ENCODE measurements at places on chromosomes 5 and 9.

- no peak for DNase-seq
Measured at GRCh38 chr9:93138171-93138764, 4.2 kb upstream of the NINJ1 start.

DNA sequence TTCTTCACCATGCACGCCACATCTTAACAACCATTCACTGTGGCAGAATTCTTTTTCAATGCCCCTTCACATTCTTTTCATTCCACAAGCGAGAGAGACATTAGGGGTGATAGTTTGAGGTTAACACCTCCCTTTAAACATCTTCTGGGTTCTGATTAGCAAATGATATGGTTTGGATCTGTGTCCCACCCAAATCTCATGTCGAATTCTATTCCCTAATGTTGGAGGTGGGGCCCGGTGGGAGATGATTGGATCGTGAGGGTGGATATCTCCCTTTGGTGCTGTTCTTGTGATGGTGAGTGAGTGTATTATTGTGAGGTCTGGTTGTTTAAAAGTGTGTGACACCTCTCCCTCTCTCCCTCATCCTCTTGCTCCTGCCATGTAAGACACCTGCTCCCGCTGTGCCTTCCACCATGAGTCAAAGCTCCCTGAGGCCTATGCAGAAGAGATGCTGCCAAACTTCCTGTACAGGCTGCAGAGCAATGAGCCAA is 46.1 kb upstream of the RAI14 start:
- no peak for DNase-seq

- DNase-seq, result no peak
Measured at GRCh38 chr5:147189109-147189424, 45.8 kb upstream of the STK32A start.

- no peak for DNase-seq
Measured at GRCh38 chr5:171980792-171981191, 25.6 kb downstream of the FBXW11 start.

DNA sequence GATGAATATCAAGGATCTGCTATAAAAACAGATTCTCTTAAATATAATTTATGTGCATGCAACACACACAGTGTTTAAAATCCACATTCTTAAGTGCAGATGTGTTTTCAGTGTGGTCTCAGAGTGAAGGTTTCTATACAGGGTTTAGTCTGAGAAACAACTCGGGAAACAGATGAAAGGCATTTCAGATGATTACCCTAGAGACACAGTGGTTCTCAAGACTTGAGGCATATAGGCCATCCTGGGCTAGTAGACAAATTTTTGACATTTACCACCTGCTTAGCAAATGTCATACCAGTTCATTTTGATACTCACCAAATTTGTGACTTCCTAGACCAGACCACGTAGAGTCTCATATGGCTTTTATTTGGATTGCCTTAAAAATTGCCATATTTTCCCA is 216.5 kb downstream of the ARL15 start:
- no peak for DNase-seq

GRCh38 chr5:156126716-156127115 is 200.2 kb upstream of the SGCD start:
- DNase-seq, result no peak

- no peak for DNase-seq
Measured at GRCh38 chr5:141816598-141817399, 61.4 kb downstream of the PCDH1 start.

- DNase-seq, result no peak
Measured at GRCh38 chr9:92308893-92309292, 15.4 kb upstream of the IARS1 start.

- DNase-seq, result no peak
Measured at GRCh38 chr5:33470544-33470943, 29.8 kb downstream of the TARS1 start.

DNA sequence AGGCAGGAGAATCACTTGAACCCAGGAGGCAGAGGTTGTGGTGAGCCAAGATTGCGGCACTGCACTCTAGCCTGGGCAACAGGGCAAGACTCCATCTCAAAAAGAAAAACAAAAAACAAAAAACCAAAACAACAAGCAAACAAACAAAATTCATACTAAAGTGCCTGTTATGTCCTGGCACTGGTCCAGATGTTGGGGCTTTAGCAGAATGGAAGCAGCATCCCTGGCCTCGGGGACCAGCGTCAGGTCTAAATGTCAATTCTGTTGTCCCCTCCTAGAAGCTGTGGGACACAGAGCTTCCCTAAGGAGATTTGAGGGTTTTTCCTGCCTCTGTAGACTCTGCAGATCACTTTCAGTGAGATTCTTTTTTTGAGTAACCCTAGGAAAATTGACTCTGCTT is 26.2 kb downstream of the PPARGC1B start:
- no peak for DNase-seq

- no peak for DNase-seq
Measured at GRCh38 chr5:169943026-169943425, 37.3 kb downstream of the INSYN2B start.

GRCh38 chr9:93508207-93508606 is 54.8 kb upstream of the FAM120AOS start:
- DNase-seq, result no peak

DNA sequence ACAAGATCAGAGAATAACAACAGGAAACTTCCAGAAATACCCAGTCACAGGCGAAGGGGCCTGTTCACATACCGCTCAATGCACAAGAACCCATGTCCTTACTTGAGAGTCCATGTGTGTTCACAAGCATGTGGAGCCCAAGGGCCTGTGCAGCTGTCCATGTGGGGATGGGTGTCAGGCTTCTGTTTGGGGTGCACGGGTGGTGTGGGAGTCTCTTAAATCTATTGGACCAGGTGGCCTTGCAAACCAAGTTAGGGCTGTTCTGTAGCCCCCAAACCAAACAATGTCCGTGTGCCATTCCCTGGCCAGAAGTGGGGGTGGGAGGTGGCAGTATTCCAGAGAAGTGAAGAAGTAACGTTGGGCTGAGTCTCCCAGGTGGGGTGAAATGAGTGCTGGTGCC is 222.3 kb downstream of the PBX3 start:
- no peak for DNase-seq

GRCh38 chr9:77643871-77644270 is 4.3 kb downstream of the GNA14 start:
- no peak for DNase-seq

DNA sequence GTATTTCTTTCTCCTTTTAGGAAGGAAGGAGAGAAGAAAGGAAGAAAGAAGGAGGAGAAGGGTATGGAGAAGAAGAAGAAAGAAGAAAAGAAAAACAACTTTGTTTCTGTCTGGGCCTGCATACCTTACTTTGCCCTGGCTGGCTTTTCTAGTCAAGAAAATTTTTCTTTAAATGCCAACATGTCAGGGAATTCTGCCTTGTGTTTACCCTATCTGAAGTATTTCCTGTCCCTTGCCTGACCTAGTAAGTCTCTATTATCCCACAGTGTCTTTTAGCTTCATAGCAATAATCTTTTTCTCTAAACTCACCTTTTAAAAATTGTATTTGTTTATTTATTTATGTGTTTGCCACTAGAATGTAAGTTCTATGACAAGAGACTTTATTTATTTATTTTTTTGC is 1864.1 kb downstream of the EFNA5 start:
- no peak for DNase-seq

DNA sequence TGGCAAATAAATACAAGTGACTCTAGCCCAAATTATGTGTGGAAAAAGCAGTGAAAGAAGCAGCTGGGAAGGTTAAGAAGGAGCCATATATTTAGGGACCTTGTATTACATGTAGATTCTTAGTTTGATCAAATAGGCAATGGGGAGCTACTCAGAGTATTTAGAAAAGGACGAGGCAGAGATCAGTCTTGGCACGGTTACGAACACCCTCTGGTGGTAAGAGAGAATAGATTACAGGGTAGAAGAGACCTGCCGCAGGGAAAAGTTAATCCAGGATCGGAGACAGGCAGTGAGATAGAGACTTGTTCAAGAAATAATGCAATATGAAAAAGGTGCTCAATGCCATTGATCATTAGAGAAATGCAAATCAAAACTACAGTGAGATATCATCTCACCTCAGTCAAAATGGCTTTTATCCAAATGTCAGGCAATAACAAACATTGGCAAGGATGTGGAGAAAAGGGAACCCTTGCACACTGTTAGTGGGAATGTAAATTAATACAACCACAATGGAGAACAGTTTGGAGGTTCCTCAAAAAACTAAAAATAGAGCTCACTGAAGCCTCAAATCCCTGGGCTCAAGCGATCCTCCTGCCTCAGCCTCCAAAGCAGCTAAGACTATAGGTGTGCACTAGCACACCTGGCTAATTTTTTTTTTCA is 12.0 kb downstream of the INIP start:
- DNase-seq, result no peak

- no peak for DNase-seq
Measured at GRCh38 chr9:111909444-111909843, 12.8 kb downstream of the UGCG start.

- DNase-seq, result no peak
Measured at GRCh38 chr5:14953075-14953607, 81.6 kb upstream of the ANKH start.

DNA sequence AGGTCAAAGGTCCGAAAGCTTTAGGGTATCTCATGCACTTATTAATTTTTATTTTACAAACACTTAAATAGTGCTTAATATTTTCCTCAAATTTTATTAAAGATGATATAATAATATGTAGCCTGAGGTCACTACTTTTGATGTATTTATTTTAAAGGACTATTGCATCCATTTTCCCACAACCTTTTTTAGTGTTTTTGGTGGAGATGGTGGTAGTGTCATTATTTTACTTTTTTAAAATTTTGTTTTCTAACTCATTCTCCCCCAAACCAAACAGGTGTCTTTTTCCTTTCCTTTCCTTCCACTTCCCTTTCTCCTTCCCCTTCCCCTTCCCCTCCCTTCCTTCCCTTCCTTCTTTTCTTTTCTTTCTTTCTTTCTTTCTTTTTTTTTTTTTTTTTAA is 328.6 kb downstream of the CYLC2 start:
- DNase-seq, result no peak

GRCh38 chr9:137029058-137029936 is 1.3 kb upstream of the ABCA2 start:
- peak; percentile 66 for DNase-seq

DNA sequence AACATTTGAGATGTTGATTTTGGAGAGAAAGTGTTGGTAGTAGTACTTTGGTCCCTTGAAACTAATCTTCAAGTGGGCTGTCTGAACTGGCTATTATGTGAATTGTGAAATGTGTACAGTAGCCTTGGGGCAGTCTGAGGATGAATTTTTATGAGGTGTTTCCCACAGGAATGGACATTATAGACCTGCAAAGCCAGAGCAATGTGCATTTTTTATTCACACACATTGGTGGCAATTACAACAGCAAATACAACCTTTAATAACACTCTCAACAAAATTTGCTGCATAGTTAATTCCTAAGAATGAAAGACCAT is 147.0 kb downstream of the PAM start:
- no peak for DNase-seq

- no peak for DNase-seq
Measured at GRCh38 chr5:123549256-123549904, 37.4 kb downstream of the CSNK1G3 start.

- peak; percentile 62 for DNase-seq
Measured at GRCh38 chr9:116549061-116549664, 137.9 kb upstream of the TRIM32 start.

- DNase-seq, result no peak
Measured at GRCh38 chr5:171693412-171693811, 92.2 kb upstream of the SMIM23 start.

- DNase-seq, result no peak
Measured at GRCh38 chr5:64273276-64273675, 107.6 kb downstream of the RNF180 start.

DNA sequence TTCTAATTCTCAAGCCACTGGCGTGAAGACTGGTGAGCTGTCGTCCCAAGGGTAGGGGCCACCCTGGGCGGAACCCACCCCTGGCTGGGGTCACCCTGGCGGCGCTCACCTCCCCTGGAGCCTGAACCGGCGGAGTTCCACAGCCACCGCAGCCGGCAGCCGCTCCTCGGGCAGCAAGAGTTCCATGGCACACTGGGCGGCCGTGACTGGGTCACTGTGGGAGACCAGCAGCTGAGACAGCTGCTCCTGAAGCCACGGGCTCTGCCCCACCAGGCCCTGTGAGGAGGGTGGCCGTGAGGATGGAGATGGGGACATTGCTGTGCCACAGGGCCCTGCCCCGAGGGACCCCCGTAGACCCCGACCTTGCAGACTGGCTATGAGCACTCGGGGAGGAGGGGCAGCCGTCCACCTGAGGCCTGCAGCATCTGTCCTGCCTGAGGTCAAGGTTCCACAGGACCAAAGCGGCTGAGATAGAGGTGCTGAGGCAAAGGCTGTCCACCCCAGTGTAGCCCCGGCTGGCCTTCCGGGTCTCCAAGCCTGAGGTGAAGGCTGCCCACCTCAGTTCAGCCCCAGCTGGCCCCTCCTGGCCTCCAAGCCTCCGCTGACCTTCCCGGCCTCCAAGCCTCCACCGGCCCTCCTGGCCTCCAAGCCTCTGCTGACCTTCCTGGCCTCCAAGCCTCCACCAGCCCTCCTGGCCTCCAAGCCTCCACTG is 50.6 kb upstream of the NRARP start:
- no peak for DNase-seq

- no peak for DNase-seq
Measured at GRCh38 chr9:99352826-99353225, 130.7 kb downstream of the SEC61B start.

DNA sequence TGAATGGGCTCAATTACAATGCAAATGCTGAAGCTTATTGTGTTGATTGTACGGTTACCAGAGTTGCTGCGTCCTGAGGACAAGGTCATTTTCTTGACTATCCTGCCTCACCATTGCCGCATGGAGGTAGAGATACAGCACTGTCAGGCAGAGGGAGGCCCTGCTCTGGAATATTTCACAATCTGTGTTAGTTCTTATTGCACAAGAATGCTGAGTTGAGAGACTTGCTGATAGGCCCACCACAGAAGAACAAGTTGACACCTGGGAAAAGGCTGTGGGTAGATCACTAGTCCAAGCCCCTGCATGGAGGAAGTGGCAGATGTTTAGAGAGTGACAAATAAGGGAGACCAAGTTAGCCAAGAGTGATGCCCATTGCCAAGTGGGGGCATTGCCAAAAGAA is 344.5 kb upstream of the ITGA1 start:
- no peak for DNase-seq
